ENCODE measurements at places on chromosomes 12 and 14. TPM values are rescaled to one million over a fixed set of nuclear protein-coding genes. Genes with fewer than 3 reads are reported as not detected.

- DNase-seq = no peak
Observed at GRCh38 chr14:37434867-37435266, 160.2 kb downstream of the FOXA1 start.

DNA sequence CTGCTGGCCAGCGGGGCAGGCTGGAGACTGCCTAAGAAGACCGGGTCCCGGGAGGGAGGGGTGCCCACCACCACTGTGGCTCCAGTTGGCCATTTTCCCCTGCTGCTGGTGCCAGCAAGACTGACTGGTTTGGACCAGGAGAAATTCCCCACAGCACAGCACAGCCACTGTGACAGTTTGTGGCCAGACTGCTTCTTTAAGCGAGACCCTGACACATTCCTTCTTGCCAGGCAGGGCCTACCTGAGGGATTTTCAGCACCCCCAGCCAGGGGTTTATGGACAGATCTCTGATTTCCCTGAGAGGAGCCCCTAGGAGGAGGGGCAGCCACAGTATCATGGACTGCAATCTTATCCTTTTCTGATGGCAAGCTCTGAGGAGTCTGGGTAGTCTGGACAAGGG lies 15.5 kb downstream of the GLIPR1L1 start:
- DNase-seq = no peak

GRCh38 chr12:12191008-12191407 lies 75.8 kb downstream of the LRP6 start:
- DNase-seq = peak; percentile 69

- no peak for DNase-seq
Observed at GRCh38 chr14:23209651-23210423, 26.4 kb upstream of the SLC7A8 start.

- no peak for DNase-seq
Observed at GRCh38 chr12:53803194-53803593, 51.4 kb upstream of the CISTR start.

DNA sequence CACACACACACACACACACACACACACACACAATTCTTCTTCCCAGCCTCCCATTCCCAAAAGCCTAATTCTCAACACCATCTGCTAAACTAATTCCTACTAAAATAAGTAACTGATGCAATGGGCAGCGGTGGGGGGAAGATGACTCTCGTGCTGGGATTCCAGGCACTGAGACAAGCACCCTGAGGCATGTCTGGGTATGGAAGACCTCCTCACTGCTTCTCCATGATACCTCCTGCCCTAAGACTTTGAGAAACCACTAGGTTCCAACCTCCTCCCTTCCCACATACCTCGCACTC lies 789 bp upstream of the VWF start:
- DNase-seq = no peak

GRCh38 chr14:80958939-80959338 lies 3.5 kb downstream of the TSHR start:
- no peak for DNase-seq

DNA sequence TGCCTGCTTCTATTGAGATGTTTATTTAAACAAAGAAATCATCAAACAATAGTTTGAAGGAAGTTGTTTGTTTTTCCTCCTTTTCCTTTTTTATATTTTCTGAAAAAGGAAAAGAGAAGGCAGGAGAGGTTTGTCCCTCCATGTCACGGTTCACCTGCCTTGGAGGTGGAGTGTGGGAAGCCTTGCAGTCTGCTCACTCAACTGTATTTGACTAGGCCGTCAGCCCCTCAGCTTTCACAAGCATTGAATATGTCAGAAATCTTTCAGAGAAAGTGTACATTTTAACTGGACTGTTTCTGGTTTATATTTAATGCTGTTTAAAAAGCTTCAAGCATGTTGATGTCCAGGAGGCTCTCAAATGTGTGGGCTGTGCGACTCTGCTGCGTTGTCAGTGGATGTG lies 370.4 kb downstream of the NPAS3 start:
- DNase-seq = no peak

DNA sequence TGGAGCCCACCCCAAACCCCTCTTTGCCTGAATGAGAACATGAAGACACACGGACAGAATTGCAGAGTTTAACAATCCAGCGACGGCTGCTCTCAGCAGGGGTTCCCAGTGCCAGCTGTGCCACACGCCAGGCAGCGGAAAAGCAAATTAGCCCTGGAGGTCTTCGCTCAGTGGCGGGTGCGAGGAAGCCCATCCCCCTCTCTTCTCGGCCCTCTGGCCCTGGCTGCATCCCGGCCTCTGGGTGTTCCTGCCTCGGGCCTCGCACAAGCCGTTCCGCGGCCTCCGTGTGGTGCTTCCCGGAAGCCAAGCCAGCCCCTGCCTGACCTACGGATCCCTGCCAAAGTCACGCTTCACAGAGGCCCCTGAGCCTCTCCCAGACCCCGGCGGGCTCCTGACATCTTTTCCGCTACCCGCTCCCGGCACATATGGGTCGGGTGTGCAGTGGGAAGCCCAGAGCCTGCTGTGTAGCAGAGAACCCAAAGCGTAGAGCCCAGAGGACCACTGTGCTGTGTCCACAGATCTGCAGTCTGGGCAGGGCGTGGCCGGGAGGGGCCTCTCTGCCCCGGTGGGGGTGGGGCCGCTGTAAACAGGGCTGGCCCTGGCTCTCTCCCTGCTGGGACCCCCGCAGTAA lies 70.7 kb upstream of the GALNT9 start:
- no peak for DNase-seq

DNA sequence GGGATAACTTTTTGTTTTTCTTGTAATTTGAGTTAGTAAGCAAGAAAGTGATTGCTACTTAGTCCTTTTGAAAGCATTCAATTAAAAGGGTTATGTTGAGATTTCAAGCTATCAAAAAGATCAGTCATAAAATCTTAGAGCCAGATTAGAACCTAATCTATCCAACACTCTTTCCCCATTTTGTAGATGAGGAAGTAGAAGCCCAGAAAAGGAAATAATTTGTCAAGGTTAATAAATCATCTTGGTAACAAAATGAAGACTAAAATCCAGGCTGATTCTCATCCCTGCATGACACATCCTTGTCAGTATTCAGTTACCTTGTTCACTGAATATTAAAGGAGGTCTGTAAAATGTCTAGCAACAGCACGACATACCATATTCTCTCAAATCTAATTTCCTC lies 26.5 kb downstream of the PPP1R13B start:
- peak; percentile 18 for DNase-seq

TESPA1 gene
- total RNA-seq = not detected

HELB gene
- 1.0 TPM for total RNA-seq
